ENCODE measurements at places on chromosomes 13 and 19. TPM values are rescaled to one million over a fixed set of nuclear protein-coding genes. Genes with fewer than 3 reads are reported as not detected.

The PSG3 gene
- polyA plus RNA-seq, result 0.05 TPM

The CFD gene
- 40.0 TPM for polyA plus RNA-seq

The ZSCAN18 gene
- polyA plus RNA-seq, result 73.4 TPM

The ZNF667 gene
- polyA plus RNA-seq, result 4.7 TPM

The CYP2B6 gene
- 0.02 TPM for polyA plus RNA-seq

The TNFSF13B gene
- polyA plus RNA-seq, result 7.4 TPM

The TGFBR3L gene
- 0.05 TPM for polyA plus RNA-seq

The CNFN gene
- 32.7 TPM for polyA plus RNA-seq

GRCh38 chr13:103898481-103898880 lies 832.3 kb upstream of the SLC10A2 start:
- H3K27me3 ChIP-seq, result no peaks in the 10 kb centered on the region
- H3K4me3 ChIP-seq, result no peak overlapping the region
- no peaks in the 10 kb centered on the region for H3K4me1 ChIP-seq
- no peak overlapping the region for H3K27ac ChIP-seq
- no peaks in the 10 kb centered on the region for H3K36me3 ChIP-seq
- no peak for DNase-seq

DNA sequence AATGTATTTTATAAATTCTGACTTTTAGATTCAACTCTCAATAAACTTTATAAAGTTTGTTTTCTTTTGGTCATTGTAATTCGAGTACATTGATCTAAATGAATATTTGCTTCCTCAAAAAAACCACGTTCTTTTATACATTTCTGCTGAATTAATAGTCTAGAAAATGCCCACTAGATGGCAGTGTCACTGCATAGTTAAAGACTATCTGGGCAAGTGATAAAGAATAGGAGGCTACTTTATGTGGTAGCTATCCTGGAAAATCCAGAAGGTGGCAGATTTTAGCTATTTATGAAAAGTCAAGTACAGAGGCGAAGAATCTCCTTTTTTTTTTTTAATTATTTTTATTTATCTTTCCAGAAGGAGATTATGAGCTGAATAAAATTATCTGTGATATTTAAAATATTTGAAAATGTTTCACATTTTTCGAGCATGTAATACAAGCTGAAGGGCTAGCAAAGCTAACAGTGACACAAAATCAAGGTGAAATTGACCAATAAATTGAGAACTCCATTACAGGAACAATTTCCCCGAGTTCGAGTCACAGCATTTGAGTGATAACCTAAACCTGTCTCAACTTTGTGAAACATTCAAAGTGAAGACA lies 221.8 kb downstream of the OLFM4 start:
- DNase-seq, result peak; percentile 28
- no peaks in the 10 kb centered on the region for H3K36me3 ChIP-seq
- no peaks in the 10 kb centered on the region for H3K4me1 ChIP-seq
- H3K27me3 ChIP-seq, result no peaks in the 10 kb centered on the region
- H3K27ac ChIP-seq, result no peak overlapping the region
- H3K4me3 ChIP-seq, result no peak overlapping the region

DNA sequence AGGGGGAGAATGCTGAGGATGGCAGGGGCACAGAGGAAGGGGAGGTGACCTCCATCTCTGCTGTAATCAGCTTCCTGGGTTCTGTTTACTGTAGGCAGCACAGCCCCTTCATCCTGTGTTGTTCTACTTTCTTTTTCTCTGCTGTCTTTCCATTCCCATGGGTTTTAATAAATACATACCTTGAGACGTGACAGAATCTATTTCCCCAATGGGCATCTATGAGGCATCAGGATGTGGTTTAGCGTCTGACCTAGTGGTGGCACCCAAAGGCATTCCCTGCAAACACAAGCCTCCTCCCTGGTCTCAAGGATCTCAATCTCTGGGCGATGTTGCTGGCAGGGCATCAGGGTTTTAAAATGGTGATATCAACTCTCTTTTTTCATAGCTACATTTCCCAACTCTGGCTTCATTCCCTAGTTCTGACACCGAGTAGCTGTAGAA lies 60.8 kb downstream of the ALOX5AP start:
- H3K4me1 ChIP-seq, result no peaks in the 10 kb centered on the region
- H3K4me3 ChIP-seq, result no peak overlapping the region
- no peak overlapping the region for H3K27ac ChIP-seq
- H3K27me3 ChIP-seq, result no peaks in the 10 kb centered on the region
- no peak for DNase-seq
- no peaks in the 10 kb centered on the region for H3K36me3 ChIP-seq

DNA sequence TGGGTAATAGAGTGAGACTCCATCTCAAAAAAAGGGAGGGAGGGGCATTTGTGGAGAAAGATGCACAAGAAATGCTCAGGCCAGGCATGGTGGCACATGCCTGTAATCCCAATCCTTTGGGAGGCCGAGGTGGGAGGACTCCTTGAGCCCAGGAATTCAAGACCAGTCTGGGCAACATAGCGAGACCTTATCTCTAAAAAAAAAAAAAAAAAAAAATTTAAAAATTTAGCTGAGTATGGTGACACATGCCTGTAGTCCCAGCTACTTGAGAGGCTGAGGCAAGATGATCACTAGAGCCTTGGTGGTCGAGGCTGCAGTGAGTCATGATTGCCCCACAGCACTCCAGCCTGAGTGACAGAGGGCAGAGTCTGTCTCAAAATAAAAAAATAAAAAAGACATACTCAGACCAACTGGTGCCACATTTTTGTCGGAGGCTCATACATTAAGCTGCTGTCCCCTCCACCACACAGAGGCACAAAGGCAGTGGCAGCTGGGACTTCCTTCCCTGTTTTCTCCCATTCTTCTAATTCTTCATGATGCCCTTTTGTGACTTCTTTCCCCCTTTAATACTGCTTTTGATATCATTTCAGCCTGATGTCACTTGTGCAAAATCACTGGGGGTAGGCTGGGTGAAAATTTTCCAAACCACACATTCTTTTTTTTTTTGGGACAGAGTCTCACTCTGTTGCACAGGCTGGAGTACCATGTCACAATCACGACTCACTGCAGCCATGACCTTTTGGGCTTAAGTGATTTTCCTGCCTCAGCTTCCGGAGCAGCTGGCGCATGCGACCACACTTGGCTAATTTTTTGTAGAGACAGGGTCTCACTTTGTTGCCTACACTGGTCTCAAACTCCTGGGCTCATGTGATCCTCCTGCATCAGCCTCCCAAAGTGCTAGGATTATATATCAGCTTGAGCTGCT lies 26.8 kb upstream of the CXCL17 start:
- no peaks in the 10 kb centered on the region for H3K4me1 ChIP-seq
- H3K27ac ChIP-seq, result no peak overlapping the region
- no peaks in the 10 kb centered on the region for H3K36me3 ChIP-seq
- H3K27me3 ChIP-seq, result no peaks in the 10 kb centered on the region

DNA sequence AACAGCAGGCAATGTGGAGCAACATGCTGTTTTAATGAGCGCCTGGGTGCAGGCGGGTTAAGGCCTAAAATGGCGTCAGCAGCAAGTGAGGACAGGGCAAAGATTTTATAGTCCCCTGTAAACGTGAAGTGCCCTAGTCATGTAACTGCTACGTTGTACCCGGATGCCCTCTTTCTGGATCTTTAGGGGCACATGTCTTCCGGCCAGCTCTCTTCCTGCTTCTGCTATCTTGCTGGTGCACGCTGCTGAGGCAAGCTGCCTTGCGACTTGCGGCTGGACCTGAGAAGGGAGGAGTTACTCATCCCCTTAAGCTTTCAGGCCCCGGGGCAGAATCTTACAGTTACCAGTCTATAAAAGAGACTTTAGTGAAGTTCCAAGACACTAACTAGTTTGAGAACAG lies 303.6 kb upstream of the DACH1 start:
- DNase-seq, result no peak
- no peak overlapping the region for H3K4me3 ChIP-seq
- no peaks in the 10 kb centered on the region for H3K4me1 ChIP-seq
- no peak overlapping the region for H3K27ac ChIP-seq
- H3K36me3 ChIP-seq, result no peaks in the 10 kb centered on the region
- H3K27me3 ChIP-seq, result no peaks in the 10 kb centered on the region

DNA sequence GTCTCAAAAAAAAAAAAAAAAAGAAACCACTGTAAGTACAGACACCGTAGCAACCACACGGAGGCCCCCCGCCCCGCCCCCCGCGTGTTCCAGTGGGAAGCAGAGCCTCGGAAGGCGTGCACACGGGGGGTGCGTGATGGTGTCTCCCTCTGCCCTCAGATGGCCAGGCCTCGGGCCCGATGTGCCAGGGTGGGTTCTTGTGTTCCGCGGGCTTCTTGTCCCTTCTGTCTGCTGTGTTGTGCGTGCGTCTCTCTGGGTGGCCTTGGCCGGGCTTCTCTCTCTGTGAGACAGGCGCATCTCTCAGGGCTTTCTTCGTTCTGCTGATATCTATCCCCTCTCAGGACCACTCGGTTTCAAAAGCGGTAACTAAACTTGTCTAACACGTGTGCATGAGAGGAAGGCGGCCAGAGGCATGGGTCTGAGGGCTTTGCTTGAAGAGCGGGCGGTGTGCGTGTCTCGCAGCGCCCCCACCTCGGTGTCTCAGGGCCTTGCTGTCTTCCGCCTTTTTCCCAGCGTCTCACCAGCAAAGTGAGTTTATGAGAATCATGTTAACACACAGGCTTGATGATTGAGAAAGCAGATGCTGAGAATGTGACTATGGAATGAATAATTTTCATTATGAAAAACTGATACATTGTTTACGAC lies 12.6 kb downstream of the ATP11A start:
- H3K4me1 ChIP-seq, result no peaks in the 10 kb centered on the region
- no peaks in the 10 kb centered on the region for H3K36me3 ChIP-seq
- no peaks in the 10 kb centered on the region for H3K27me3 ChIP-seq
- H3K4me3 ChIP-seq, result no peak overlapping the region
- no peak overlapping the region for H3K27ac ChIP-seq

- DNase-seq, result no peak
- no peak overlapping the region for H3K27ac ChIP-seq
- no peaks in the 10 kb centered on the region for H3K36me3 ChIP-seq
- H3K4me1 ChIP-seq, result peaks cover 24% of the 10 kb centered on the region
These were observed 11.9 kb downstream of the KLF2 start for GRCh38 chr19:16336571-16336970.

- peak overlapping the region; percentile 58 for H3K27ac ChIP-seq
- DNase-seq, result no peak
- no peaks in the 10 kb centered on the region for H3K36me3 ChIP-seq
- no peaks in the 10 kb centered on the region for H3K27me3 ChIP-seq
These were observed 87.4 kb upstream of the UBL3 start for GRCh38 chr13:29937841-29938240.

- H3K27ac ChIP-seq, result peak overlapping the region; percentile 99
- H3K4me3 ChIP-seq, result no peak overlapping the region
- H3K27me3 ChIP-seq, result no peaks in the 10 kb centered on the region
- peaks cover 81% of the 10 kb centered on the region for H3K4me1 ChIP-seq
- H3K36me3 ChIP-seq, result no peaks in the 10 kb centered on the region
These were observed 13.3 kb downstream of the ARRDC2 start for GRCh38 chr19:18021121-18021755.

DNA sequence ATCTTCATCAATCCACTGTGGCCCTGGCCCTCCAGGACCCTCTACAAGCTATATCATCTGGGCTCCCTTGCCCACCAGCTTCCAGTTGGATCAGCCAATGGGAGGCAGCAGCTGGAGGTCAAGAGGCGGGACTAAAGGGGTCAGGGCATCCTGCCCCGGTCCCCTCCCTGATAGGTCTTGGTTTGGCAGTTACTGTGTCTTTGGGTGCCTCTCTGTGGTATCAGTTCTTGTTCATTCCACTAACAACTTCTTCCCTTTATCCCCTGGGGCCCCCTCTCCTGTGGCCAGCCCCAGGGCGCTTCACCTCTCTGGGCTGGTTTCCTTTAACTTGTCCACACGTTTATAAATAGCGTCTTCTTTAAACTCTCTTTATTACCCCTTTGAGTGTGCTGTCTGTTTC lies 83.6 kb downstream of the DCT start:
- H3K27me3 ChIP-seq, result no peaks in the 10 kb centered on the region
- no peaks in the 10 kb centered on the region for H3K36me3 ChIP-seq

DNA sequence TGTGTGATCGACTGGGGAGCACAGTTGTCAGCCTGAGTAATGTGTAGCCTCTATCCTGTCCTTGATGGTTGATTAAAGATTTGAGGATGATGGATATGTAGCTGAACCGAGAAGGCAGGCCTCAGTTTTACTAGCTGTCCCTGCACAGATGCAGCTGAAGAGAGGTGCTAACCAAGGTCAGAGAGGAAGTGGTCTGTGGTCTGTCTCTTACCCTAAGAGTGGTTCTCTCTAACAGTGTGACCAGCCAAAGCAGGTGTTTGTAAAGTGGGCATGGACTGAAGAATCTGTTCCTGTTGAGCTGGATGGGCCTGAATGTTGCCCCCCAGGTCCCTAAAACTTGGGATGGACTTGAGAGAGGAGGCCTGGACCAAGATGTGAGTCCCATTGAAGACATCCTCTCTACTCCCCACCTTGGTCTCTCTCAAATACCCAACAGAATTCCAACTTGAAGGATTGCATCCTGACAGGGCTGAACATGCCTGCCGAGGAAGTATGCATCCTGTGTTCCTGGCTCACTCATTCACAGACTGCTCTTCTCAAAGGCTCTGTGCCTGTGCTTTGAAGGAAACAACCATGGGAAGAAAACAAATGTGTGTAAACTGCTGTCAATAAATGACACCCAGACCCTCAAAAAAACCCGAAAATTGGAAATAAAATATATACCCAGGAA lies 223.8 kb downstream of the MAB21L1 start:
- peaks cover 6% of the 10 kb centered on the region for H3K36me3 ChIP-seq
- no peak overlapping the region for H3K27ac ChIP-seq
- H3K27me3 ChIP-seq, result no peaks in the 10 kb centered on the region
- H3K4me1 ChIP-seq, result no peaks in the 10 kb centered on the region

- no peak for DNase-seq
- no peak overlapping the region for H3K27ac ChIP-seq
- H3K4me1 ChIP-seq, result peaks cover 6% of the 10 kb centered on the region
- no peak overlapping the region for H3K4me3 ChIP-seq
- H3K27me3 ChIP-seq, result no peaks in the 10 kb centered on the region
These were observed 4.5 kb downstream of the ZNF507 start for GRCh38 chr19:32349724-32350470.

GRCh38 chr13:76387566-76387965 lies 498.6 kb downstream of the KCTD12 start:
- H3K27ac ChIP-seq, result no peak overlapping the region
- H3K4me3 ChIP-seq, result no peak overlapping the region
- no peak for DNase-seq

- H3K36me3 ChIP-seq, result no peaks in the 10 kb centered on the region
- H3K27ac ChIP-seq, result no peak overlapping the region
- no peaks in the 10 kb centered on the region for H3K27me3 ChIP-seq
- DNase-seq, result no peak
- no peak overlapping the region for H3K4me3 ChIP-seq
- H3K4me1 ChIP-seq, result no peaks in the 10 kb centered on the region
These were observed 1586.1 kb downstream of the OLFM4 start for GRCh38 chr13:54614726-54615125.
